Upper lobe of left lung (tissue), 6 donors: ENCODE measurements at places on chromosomes 6 and 20. TPM values are rescaled to one million over a fixed set of nuclear protein-coding genes. Genes with fewer than 3 reads are reported as not detected.

GRCh38 chr6:134170844-134171243, 118.4 kb upstream of the SLC2A12 start:
- peaks cover 32% of the 10 kb centered on the region for H3K36me3 ChIP-seq
- H3K27ac ChIP-seq, result peak overlapping the region; percentile 99
- H3K27me3 ChIP-seq, result no peaks in the 10 kb centered on the region
- peaks cover 27% of the 10 kb centered on the region for H3K4me1 ChIP-seq

Gene TPD52L1
- total RNA-seq, result 16.1 TPM

Gene CHD6
- total RNA-seq, result 35.0 TPM

- H3K27me3 ChIP-seq, result no peaks in the 10 kb centered on the region
- H3K4me1 ChIP-seq, result no peaks in the 10 kb centered on the region
- no peak overlapping the region for H3K27ac ChIP-seq
- no peak overlapping the region for H3K4me3 ChIP-seq
Measured at GRCh38 chr6:78580923-78581322, 286.4 kb upstream of the IRAK1BP1 start.

- peak; percentile 82 for DNase-seq
- peak within 1 kb of the TSS; percentile 46 for H3K27ac ChIP-seq
- no peaks in the 10 kb centered on the region for H3K36me3 ChIP-seq
Measured at GRCh38 chr20:63653041-63653973, at the start of gene STMN3. STMN3 (minus strand) TSS chr20:63653424; CDS start chr20:63653345, 79 bp downstream.

- H3K27me3 ChIP-seq, result no peaks in the 10 kb centered on the region
- peaks cover 12% of the 10 kb centered on the region for H3K4me1 ChIP-seq
- peaks cover 29% of the 10 kb centered on the region for H3K36me3 ChIP-seq
- no peak overlapping the region for H3K4me3 ChIP-seq
- no peak for DNase-seq
Measured at GRCh38 chr6:35427851-35428321, 24.3 kb upstream of the FANCE start.

DNA sequence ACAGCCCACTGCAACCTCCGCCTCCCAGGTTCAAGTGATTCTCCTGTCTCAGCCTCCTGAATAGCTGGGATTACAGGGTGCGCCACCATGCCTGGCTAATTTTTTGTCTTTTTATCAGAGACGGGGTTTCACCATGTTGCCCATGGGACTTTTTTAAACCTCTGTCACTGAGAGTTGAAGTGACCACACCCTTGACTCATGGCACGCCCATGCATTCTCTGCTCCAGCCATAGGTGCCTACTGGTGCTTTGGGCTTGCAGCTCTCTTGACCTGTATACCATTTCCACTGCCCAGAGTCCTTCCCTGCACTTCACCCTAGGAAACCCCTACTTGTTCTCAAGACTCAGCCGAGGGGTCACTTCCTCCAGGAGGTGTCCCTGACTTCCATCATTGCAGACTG, 2.4 kb upstream of the SCRT2 start:
- H3K27ac ChIP-seq, result no peak overlapping the region
- H3K36me3 ChIP-seq, result no peaks in the 10 kb centered on the region
- H3K27me3 ChIP-seq, result peaks cover 23% of the 10 kb centered on the region
- H3K4me1 ChIP-seq, result peaks cover 18% of the 10 kb centered on the region
- no peak for DNase-seq

DNA sequence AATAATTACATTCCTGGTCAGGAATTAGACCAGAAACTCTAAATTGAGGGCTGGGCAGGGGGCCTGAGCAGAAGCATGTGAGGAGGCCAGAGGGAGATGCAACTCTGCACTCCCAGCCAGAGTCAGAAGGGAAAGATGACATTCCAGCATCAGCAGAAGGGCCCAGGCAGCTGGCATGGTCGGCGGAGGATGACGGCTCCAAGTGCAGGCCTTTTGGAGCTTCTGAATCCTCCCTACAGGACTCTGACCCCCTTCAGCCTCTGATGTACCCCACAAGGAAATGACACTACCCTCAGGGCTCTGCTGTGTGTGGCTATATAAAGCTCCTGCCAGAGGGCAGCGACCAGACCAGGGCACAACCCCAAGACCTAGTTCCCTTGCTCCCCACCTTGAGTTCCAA, 1.9 kb downstream of the LRFN2 start:
- H3K27me3 ChIP-seq, result no peaks in the 10 kb centered on the region
- DNase-seq, result no peak
- no peaks in the 10 kb centered on the region for H3K36me3 ChIP-seq
- peaks cover 18% of the 10 kb centered on the region for H3K4me1 ChIP-seq
- no peak overlapping the region for H3K4me3 ChIP-seq

GRCh38 chr20:45576995-45577394, 2.1 kb downstream of the WFDC8 start:
- H3K4me3 ChIP-seq, result no peak overlapping the region
- H3K4me1 ChIP-seq, result peaks cover 4% of the 10 kb centered on the region
- no peak for DNase-seq
- no peaks in the 10 kb centered on the region for H3K27me3 ChIP-seq

Gene KCNG1
- 0.17 TPM for total RNA-seq

DNA sequence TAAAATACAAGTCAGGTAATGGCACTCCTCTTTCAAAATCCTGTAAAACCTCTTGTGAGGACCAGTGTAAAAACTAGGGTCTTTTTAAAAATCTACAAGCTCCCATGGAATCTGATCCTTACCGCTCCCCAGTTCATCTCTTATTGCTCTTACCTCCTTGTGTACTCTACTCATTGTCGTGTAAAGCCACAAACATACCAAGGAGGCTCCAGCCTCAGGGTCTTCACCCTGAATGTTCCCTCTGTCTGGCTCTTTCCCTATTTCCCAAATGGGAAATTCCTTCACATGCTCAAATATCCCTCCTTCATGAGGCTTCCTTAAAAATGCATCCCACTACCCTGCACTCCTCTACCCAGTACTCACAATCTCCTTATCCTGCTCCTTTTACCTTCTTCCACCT, 67.1 kb downstream of the TASP1 start:
- H3K27me3 ChIP-seq, result no peaks in the 10 kb centered on the region
- no peak overlapping the region for H3K4me3 ChIP-seq
- no peak overlapping the region for H3K27ac ChIP-seq
- no peak for DNase-seq
- peaks cover 5% of the 10 kb centered on the region for H3K36me3 ChIP-seq
- no peaks in the 10 kb centered on the region for H3K4me1 ChIP-seq

DNA sequence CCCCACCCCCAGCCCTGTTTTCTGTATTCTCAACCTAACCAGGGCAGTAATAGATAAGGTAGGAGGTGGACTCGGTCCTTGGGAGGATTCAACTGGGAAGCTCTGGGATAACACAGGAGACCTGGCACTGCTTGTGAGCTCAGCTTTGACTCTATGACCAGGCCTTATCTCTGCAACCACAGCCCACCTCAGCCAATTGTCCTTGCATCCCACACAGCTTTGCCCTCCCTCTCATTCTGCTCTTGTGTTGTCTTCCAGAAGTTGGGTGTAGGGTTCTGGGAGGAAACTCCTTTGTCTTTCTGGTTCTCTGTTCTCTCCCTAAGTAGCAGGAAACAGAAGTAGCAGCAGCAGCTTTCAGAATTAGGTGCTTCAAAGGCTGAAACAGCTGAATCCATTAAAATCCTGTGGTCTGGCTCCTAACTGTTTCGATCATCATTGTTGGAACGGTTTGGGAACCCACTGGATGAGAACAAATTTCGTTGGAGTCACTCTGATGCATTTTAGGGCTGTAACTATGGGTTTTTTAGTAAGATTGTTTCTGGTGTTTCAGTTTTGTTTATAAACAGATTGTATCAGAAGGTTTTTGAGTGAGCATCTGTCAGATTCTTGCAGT, 32.4 kb upstream of the SNX9 start:
- no peaks in the 10 kb centered on the region for H3K4me1 ChIP-seq
- H3K27ac ChIP-seq, result no peak overlapping the region
- no peaks in the 10 kb centered on the region for H3K36me3 ChIP-seq
- H3K4me3 ChIP-seq, result no peak overlapping the region

Gene GPR6
- total RNA-seq, result not detected

Gene COL12A1
- total RNA-seq, result 97.9 TPM

Gene PAK5
- not detected for total RNA-seq
